Ascending aorta (tissue), 2 donors: ENCODE measurements at places on chromosomes 5 and 9.

- DNase-seq: no peak
Observed at GRCh38 chr9:130688072-130688471, 5.5 kb upstream of the EXOSC2 start.

GRCh38 chr9:34177593-34178435 lies 1.0 kb upstream of the UBAP1 start:
- DNase-seq: no peak

- no peak for DNase-seq
Observed at GRCh38 chr9:92236915-92237314, 56.6 kb downstream of the IARS1 start.

GRCh38 chr5:1736065-1736464 lies 63.6 kb downstream of the MRPL36 start:
- DNase-seq: no peak

- DNase-seq: no peak
Observed at GRCh38 chr9:123500336-123500735, 144.3 kb downstream of the CRB2 start.

DNA sequence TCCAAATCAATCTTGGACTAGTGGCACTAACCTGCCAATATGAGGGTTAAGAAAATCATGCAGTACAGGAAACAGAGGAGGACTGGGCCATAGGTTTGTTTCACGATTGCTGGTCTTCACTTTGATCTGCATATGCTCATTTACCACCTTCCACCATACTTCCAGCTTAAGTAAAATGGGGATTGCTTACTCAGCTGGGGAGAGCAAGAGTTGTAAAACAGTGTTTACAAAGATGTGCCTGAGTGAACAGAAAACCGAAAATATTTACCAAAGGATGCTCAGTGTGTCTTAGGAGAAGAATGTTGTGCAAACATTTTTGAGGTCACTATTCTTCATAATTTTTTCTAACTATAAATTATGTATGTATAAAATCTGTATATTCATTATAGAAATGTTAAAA lies 65.1 kb upstream of the DNAH5 start:
- no peak for DNase-seq

GRCh38 chr9:8229226-8229625 lies 429.6 kb upstream of the DMAC1 start:
- DNase-seq: no peak

DNA sequence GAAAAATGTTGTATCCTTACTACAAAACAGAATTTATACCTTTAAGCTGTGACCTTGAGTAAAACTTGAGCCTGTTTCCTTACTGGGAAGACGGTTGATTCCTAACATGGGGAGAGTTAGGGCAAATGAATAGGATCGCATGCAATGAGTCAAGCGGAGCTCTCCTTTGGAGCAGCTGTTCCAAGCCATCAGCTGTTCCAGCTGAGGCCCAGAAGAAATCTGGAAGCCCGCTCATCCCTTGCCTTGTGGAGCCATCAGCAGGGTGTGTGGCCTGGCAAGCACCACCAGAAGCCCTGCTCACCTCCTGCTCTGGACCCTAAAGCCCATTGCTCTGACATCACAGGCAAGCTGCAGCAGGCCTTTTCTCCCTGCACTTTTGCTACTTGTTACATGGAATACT lies 8.0 kb downstream of the KIAA1191 start:
- DNase-seq: no peak
